Activated naive CD8-positive, alpha-beta T cell treated with anti-CD3 and anti-CD28 coated beads for 36 hours (primary cell): ENCODE measurements at places on chromosomes 7 and 10.

GRCh38 chr7:123573896-123574467 is 16.4 kb upstream of the NDUFA5 start:
- DNase-seq: no peak

DNA sequence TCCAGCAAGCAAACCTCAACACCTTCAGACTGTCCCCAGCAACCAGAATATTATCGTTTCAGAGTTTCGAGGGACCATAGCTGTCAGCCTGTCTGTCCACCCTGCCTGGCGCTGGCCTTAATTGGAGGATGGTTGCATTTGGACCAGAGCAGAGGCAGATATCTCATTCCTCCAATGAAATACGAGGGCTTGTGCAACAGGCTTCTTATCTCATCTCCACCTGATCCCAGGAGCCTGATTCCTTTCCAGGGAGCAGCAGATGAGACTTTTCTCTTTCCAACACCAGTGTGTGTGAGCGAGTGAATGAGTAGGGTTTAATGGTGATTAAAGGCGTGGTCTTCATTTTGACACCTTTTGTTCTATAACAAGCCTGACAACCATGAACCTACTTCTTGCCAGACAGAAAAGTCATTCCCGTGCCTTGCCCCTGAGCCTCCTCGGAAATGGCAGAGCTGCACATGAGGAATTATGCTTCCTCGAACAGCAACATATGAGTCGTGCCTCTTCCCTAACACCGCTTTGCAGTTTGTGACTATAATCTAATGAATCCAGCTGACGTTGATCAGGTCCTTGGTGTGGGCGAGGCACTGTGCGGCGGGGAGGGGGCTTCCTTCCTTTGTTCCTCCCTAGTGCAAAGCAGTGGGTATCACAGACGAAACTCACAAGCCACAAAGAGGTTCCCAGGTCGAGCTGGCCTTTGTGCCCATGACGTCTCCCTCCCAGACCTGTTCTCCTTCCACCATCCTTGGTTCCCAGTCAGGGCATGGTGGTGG is 147.4 kb downstream of the CUX1 start:
- no peak for DNase-seq

DNA sequence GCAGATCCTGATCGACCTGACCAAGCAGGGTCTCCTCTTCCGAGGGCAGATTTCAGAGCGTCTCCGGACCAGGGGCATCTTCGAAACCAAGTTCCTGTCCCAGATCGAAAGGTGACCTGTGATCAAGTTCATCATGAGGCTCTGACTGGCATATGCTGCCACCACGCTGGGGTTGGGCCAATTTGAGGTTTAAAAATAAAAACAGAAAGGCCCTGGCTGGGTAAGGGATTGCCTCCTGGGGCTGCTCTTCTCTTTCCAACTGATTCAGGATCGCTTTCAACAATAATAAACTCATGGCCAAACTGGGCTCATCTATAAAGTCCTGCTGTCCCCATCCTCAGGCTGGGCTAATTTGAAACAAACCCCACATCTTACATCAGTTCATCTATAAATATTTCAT is 17.1 kb upstream of the HK1 start:
- DNase-seq: no peak

DNA sequence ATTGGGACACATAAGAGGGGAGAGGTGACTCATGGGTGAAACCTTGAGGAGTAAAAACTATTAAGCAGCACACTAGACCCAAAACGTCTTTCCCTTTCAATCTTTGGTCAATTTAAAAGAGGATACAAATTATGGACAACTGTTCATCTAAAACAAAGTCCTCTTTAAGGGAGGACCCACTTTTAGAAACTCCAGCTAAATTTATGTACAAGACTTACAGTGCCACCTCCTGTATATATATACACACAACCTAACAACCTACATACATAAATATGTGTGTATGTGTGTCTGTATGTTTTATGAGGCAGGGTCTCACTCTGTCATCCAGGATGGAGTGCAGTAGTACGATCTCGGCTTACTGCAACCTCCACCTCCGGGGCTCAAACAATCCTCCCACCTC is 18.1 kb upstream of the ZC3HAV1 start:
- DNase-seq: no peak

- DNase-seq: no peak
Observed at GRCh38 chr10:123129618-123130271, 6.0 kb upstream of the HMX3 start.
